NCI-H1048 (cell line): ENCODE measurements at places on chromosomes 7 and 10.

DNA sequence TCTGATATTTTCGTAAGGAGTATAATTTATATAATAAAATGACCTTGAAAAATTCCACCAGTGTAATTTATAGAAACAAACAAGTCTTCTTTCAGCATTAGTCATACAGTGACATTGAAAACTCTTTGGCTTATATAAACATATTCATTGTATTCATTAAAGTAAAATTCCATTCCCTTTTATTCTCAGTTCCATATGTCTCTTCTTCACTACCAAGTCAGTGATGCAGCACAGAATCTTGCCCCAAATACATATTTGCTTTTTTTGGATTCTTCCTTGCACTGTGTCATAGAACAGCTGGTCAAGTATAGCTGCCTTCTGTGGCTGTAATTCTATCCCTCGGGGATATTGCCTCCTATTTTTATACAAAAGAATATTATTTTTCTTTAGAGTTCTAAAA is 884.5 kb upstream of the POT1 start:
- DNase-seq = no peak

GRCh38 chr7:27751888-27752660 is 12.1 kb downstream of the TAX1BP1 start:
- DNase-seq = no peak

- no peak for DNase-seq
These were observed 7.2 kb upstream of the HGF start for GRCh38 chr7:81776948-81777630.

DNA sequence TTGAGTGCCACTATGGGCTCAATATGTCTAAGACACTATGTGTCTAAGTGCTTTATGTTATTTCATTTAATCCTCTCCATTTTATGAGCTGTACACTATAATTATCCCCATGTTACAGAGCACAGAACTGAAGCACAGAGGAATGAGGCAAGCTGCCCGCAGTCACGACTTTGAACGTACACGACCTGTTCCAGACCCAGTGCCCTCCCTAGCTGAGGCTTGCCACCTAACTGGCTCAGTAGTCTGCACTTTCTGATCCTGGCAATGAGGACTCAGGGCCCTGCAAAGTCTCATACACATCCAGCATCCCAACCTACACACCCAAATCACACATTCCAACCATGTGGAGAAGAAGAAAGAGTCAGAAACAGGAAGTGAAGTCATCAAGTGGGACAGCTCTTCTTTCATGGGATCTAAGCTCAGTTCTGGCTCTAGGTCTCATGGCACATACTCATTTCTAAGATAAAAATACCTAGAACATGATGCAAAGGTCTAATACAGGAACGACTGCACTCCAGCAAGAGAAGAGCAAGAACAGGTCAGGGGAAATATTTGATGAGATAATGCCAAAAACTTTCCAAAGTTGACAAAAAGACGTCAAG is 42.4 kb upstream of the DDC start:
- no peak for DNase-seq

DNA sequence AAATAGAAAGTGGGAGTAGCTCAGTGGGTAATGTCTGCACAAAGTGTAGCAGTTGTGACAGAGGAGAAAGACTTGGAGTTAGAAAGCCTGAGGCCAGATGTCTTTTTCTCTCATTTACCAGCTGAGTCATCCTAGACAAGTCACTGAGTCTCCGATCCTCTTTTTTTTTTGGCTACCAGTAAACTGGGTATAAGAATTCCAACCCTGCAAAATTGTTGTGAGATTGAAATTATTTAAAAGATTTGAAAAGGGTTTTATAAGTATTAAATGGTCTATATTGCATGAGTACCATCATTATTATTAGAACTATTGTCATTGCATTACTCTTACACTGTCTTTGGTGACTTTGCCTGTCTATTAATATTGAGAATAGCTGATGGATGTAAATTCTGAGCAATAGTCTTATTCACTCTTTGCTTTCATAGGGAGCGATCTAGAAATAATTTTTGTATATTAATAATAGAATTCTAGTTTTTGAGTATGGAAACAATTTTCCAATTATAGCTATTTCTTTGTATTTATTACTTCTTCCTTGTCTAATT is 74.0 kb downstream of the ARID5B start:
- DNase-seq = no peak

- DNase-seq = no peak
These were observed 34.7 kb upstream of the SHH start for GRCh38 chr7:155846936-155847335.

DNA sequence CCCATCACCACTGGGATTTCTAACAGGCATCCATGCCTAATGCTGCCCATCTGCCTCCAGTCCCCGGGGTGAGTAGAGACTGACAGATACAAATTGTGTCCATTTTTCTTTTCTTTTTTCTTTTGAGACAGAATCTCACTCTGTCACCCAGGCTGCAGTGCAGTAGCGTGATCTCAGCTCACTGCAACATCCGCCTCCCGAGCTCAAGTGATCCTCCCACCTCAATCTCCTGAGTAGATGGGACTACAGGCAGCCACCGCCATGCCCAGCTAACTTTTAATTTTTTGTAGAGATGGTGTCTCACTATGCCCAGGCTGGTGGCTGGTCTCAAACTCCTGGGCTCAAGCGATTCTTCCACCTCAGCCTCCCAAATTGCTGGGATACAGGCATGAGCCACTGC is 7.6 kb upstream of the CPN1 start:
- DNase-seq = no peak

GRCh38 chr7:98312201-98312600 is 30.7 kb downstream of the BRI3 start:
- DNase-seq = no peak

DNA sequence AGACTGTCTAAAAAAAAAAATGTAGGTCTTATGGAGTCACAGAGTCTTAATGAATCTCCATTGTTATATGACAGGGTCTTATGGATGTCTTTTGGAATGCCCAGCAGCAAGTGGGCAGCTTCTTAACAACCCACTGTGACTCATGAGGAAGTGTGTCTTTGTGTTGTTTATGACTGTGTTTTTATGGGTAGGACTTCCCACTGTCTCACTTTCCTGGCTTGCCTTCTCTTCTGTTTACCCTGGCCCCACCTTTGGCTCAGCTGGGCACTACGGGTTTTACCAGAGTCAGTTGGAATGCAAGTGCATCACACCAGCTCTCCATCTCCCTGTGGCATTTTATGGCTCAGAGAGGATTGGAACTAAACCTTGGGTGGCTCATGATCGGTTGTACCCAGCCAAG is 580.5 kb downstream of the AUTS2 start:
- no peak for DNase-seq

DNA sequence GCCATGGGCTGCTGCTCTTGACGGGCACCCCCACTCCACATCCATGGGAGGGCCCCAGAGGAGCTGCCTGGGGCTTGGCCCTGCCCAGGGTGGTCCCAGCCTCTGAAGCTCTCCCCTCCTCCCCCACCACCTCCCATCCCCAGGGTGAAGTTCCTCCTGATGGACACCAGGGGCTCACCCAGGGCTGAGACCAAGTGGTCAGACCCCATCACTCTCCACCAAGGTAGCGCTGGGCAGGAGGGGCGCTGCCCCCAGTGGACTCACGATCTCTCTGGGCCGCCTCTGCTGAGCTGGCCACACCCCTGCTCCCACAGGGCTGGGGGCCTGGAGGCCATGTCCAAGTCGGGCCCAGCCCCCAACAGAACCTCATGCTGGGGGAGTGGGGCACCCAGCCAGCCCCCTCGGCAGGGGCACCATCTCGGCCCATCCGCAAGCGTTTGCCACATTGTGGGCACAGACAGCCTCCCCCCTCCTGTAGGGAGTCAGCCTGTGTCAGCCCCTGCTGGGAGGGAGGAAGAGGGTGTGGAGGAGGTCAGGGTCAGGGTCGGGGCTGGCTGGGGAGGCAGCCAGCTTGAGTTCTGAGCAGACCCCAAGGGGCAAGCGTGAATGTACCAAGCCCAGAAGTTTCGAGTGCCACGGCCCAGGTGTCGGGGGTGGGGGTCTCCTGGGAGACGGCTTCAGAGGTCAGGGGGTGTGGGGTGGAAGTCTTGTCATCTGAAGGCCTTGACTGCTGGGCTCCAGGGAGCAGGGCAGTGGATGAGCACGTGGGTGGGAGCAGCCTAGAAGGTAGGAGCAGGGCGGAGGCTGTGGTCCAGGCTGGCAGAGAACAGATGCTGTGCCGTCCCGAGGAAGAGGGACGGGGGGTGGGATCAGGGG is 2.8 kb downstream of the UPK3B start:
- no peak for DNase-seq

DNA sequence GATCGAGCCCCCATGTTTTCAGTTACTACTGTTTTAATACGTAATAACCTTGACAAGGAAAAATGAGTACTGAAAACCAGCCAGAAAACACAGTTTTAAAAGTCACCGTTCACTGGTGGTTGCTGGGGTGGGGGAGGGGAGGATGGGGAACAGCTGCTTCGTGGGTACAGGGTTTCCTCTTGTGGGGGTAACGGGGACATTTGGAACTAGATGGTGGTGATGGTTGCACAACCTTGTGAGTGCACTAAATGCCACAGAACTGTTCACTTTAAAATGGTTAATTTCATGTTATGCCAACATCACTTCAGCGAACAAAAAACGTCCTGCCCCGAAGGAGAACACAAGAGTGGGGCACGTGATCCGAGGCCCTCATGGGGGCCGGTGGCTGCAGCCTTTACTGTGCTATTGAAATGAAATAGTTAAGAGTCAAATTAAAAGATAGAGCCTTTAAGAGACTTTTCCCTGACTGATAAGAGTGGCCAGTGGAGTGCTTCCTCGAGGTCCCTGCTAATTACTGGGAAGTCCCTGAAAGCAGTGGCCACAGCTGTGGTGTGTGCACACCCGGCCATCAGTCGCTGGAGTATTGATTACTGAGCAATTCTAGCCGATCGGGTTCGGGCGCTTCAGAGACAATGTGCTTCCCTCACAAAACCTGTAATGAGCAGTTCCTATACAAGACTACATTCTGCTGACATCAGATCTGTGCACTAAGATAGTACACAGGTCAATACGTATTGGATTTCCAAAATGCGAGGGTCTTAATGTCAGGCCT is 80.3 kb downstream of the EBF3 start:
- no peak for DNase-seq

GRCh38 chr10:521261-522250 is 167.9 kb downstream of the DIP2C start:
- DNase-seq = no peak
